Femur (tissue), 1 donor: ENCODE measurements at places on chromosomes 13 and 19.

GRCh38 chr19:14563989-14564651, 7.7 kb downstream of the NDUFB7 start:
- DNase-seq: no peak

GRCh38 chr19:16566161-16566560, 6.1 kb downstream of the SLC35E1 start:
- DNase-seq: no peak

DNA sequence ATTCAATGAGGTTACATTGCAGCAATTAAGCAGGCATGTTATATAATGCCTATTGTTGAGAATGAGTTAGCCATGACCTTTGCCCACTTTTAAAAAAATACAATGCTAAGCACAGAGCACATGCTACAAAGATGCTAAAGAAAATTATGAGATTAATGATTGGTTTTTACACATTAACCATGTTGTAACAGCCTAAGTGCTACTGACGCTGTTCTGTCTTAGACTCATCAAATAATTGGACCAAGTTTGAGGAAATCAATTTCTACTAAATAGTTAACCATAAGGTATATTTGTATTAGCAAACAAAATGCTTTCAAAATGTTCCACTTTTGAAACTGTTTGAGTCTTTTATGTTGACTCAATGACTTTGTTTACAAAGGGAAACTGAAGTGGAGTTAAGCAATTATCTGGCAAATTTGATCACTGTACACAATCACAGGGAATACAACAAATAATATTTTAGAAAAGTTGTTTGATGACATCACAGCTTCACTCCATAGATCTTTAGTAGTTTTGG, 14.3 kb downstream of the MIR17HG start:
- DNase-seq: no peak

DNA sequence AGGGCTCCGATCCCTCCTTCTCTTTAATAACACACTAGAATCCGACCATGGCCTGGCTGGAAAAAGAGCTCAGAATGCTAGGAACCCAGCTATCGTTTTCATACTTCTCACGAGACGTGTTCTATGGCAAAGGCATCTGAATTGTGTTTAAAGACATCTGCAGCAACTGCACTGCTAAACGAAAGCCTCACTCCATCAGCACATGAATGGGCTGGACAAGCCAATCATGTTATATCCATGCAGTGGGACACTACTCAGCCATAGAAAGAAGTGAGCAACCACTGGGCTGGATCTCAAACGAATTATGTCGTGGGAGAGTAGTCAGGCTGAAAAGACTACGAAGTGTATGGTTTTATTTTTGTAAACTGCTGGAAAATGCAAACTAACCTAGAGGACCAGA, 136.1 kb downstream of the COL4A1 start:
- DNase-seq: no peak

DNA sequence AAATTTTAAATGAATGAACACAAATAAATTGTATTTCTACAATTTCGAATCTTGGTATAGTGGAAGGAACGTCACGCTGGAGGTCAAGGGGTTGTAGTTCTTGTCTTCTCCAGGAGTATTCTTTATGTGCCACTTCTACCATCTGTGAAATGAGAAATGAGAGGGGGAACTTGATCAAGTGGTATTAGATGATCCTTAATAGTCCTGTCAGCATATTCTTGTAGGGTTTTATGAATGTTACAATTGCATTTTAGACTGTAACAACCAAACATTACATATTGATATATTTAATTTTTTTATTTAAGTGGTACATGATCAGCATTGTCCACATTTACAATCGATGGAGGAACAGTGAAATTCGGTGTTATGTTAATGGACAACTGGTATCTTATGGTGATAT, 113.6 kb downstream of the NBEA start:
- no peak for DNase-seq

- DNase-seq: no peak
These were observed 298.4 kb downstream of the FGF14 start for GRCh38 chr13:102103469-102103868.

- DNase-seq: peak; percentile 27
These were observed 141.0 kb downstream of the RAP2A start for GRCh38 chr13:97574926-97575325.

DNA sequence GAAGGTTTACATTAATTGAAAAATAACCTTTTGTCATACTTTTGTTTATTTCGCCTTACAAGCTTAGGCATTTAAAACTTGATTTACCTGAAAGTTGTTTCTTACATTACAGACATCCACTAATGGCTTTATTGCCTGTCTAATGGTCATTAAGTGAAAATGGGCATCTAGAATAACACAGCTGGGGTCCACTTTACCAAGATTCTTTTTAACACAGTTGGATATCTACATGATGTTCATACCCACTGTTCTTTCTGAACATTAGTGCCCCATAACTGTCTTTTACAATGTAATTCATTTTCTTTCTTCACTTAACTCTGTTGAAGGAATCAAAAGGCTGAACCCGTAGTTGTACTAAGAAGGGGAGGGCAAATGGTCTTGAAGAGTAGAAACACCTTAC, 19.8 kb upstream of the KLHL1 start:
- DNase-seq: no peak

DNA sequence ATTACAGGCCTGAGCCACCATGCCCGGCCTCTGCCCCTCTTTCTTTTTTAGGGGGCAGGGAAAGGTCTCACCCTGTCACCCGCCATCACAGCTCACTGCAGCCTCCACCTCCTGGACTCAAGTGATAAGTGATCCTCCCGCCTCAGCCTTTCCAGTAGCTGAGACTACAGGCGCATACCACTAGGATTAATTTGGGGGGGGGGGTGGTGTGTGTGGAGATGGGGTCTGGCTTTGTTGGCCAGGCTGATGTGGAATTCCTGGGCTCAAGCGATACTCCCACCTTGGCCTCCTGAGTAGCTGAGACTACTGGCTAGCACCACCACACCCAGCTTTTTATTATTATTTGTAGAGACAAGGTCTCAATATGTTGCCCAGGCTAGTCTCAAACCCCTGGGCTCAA, 4.2 kb downstream of the APOE start:
- no peak for DNase-seq
